Skin of body (tissue), 3 donors: ENCODE measurements at places on chromosomes 7 and 10. TPM values are rescaled to one million over a fixed set of nuclear protein-coding genes. Genes with fewer than 3 reads are reported as not detected.

Gene PCGF6
- 8.9 TPM for total RNA-seq

Gene PCLO
- total RNA-seq, result 3.8 TPM

Gene EBF3
- 19.5 TPM for total RNA-seq

Gene CHST15
- total RNA-seq, result 16.5 TPM

Gene AGR2
- 21.7 TPM for total RNA-seq

Gene CFAP70
- total RNA-seq, result 3.4 TPM

Gene DKK1
- total RNA-seq, result 5.0 TPM

Gene CHRM2
- total RNA-seq, result 0.20 TPM

Gene TMEM72
- 0.10 TPM for total RNA-seq

Gene SDK1
- total RNA-seq, result 7.5 TPM

Gene CCT6A
- total RNA-seq, result 111 TPM

Gene ELN
- 321 TPM for total RNA-seq

Gene ZNF117
- 72.7 TPM for total RNA-seq

Gene PTCD1
- total RNA-seq, result 3.8 TPM

Gene RBP4
- total RNA-seq, result 55.5 TPM

Gene OR6V1
- not detected for total RNA-seq

Gene ECHS1
- total RNA-seq, result 41.2 TPM

Gene GIMAP1
- total RNA-seq, result 1.3 TPM

Gene CLRN3
- total RNA-seq, result 0.39 TPM

Gene PDIA4
- 72.3 TPM for total RNA-seq

Gene RELN
- total RNA-seq, result 15.6 TPM

Gene PON3
- 11.2 TPM for total RNA-seq

Gene MKI67
- 15.4 TPM for total RNA-seq

Gene GPR158
- total RNA-seq, result 0.10 TPM

Gene GFRA1
- total RNA-seq, result 49.8 TPM

Gene CASP7
- 21.8 TPM for total RNA-seq
